Activated T-cell treated with anti-CD3 and anti-CD28 coated beads for 48 hours (primary cell): ENCODE measurements at places on chromosomes 5 and 9.

- DNase-seq = no peak
Measured at GRCh38 chr5:13659391-13659790, 285.1 kb downstream of the DNAH5 start.

GRCh38 chr5:138391859-138392386 is 39.4 kb downstream of the KDM3B start:
- DNase-seq = no peak

DNA sequence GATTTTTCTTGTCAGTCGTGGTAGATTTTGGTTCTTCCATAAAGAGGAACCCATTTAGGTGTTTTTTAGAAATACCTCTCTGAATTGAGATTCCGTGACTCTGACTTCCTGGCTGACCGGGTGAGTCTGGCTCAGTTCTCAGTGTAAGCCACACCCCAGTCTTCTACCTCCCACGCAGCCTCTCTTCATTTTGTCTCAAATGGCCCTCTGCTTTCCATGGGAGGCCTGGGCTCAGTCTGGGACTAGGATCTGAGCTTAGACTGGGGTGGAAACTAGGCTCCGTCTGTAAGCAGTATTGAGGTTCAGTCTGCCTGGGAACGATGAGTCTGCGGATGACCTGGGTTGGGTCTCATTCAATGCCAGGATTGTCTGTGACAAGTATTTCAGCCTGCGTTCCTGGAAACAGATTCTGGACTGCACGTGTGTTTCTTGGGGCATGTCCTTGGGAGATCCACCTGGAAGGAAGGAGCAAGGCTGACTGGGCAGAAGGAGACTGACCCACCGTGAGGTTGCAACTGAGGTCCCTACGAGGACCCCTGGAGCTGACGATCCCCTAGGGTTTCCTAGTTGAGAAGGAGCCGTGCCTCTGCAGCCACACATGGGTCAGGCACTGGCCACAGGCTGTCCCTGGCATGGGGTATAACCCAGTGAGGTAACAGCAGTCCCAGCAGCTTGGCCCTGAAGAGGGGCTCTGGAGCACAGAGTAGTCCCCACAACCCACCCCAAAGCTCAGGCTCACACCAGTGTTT is 12.4 kb upstream of the CRB2 start:
- DNase-seq = no peak

GRCh38 chr5:179345433-179346321 is at the start of gene ADAMTS2:
ADAMTS2 (minus strand) TSS chr5:179345461; CDS start chr5:179345328, 133 bp downstream.
- no peak for DNase-seq

DNA sequence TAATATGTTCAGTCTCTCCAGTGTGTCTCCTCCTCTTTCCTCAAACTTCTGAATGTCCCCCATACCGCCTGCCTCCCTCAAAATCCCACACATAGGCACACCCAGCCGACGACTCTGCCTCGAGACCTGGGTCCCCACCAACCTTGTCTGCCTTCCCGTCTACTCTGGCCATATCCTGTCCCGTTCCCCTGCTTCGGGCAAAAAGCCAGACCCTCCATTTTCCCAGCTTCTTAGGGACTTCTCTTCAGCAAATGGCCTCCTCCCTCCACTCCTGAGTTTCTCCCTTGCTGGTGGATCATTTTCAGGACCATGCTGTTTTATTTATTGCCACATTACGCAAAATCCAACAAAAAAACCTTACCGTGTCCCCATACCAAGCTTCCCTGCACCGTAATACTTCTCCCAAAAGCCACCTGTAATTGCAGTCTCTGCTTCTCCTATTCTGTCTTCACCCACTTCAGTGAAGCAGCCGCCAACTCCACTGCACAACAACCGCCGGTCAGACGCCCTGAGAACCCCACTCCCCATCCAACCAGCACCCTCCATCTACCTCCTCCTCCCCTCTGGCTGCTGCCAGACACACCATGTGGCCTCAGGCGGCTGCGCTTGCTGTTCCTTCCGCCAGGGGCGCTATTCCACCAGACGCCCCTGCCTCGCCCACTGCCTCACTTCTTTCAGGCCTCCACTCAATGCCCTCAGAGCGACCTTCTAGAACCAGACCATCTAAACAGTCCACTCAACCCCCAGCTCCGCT is 117.0 kb downstream of the TRPM6 start:
- DNase-seq = peak; percentile 31

GRCh38 chr5:61280761-61281427 is 51.2 kb upstream of the ZSWIM6 start:
- DNase-seq = no peak

DNA sequence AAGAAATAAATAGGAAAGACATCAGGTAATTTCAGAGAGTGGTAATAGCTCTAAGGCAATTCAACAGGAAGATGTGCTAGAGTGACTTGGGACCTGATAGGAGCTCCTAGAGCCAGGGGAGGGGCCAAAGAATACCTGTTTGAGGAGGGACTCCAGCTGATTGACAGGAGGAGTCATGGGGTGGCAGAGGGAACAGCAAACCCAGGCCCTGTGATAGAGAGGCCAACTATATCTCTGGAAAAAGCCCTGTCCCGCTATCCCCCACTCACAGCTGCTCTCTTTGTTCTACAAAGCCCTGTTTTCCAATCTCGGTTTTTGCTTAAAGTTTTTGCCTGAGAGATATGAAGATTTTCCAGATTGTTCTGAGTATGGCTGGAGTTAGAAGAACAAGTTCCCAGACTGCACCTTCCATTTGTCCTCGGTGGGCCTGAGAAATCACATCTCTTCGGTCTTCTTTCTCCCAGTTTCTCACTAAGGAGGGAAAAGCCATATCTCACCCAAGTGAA is 9.0 kb upstream of the NSD1 start:
- DNase-seq = no peak

DNA sequence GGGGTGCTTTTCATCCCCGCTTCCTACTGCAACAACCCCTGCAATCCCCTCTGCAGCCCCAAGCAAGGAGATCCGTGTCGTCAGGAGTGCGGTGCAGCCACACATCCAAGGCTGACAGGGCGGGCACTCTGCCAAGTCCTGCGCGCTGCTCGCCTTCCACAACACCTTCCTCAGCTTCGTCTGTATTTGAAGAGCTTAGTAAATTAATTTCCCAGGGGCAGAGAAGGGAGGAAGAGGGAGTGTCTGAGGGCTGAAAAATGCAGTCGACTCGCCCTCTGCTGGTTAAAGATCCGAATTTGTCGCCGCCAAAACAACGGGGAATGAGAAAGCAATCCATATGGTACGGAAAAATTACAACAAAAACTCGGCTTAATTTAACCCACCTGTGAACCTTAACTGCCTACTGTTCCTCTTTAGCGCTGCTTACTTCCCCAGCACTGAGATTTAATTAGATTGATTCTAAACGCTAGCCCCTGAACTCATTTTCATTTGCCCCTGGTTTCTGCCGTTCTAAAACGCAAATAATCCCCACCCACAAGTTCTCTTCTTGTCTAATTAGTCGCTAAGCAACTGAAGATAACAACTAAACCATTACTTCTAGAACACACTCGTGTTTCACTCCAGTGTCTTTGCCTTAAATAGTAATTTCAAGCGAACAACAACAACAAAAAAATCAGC is 10.9 kb upstream of the PCDHB1 start:
- no peak for DNase-seq

- no peak for DNase-seq
Measured at GRCh38 chr9:335373-335772, 120.7 kb downstream of the DOCK8 start.

- peak; percentile 41 for DNase-seq
Measured at GRCh38 chr5:32312197-32312594, 543 bp downstream of the MTMR12 start.

- no peak for DNase-seq
Measured at GRCh38 chr5:1763548-1763911, 36.1 kb downstream of the MRPL36 start.

DNA sequence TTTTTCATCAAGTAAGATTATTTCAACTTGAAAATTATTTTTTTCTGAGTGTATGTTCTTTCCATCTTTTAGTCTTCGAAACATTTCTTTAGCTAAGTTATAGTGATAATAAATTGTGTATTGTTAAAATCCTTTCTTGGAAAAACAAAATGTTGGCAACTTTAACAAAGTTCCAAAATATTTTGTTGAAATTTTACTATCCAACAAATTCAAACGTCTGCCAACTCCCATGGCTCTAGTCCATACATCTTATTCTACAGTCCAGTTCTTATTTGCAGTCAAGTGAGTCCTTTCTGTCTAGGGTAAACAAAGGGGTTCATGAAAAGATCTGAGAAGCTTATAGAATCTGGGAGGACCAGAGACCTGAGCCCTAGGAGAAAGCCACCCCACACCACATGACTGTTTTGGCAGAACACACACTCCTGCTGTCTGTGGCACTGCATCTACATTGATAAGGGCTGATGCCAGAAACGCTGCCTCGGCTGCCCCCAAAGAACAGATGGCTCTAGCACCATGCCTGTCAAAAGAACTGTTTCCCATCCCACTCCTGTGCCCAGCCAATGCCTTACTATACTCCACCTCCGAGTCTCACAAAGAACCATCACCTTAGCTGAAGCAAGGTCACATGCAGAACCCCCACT is 47.5 kb downstream of the FEM1C start:
- no peak for DNase-seq

DNA sequence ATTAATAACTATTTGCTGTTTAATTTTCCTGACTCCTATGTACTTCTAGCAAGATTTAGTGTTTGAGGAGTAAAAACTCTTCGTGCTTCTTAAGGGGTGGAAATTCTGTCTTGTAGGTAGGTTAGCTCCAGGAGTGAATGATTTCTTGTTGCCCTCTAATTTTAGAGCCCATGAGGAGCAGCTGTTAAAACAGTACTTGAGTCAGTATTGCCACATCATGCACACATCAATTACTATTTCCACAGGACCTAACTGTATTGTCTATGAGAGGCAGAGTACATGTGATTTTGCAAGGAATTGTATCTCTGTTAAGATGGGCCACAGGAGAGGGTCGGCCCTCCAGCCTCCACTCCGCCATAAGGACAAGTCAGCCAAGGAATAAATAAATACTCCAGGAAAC is 91.2 kb downstream of the PDZD2 start:
- no peak for DNase-seq

- no peak for DNase-seq
Measured at GRCh38 chr5:77795268-77795667, 19.1 kb upstream of the TBCA start.

DNA sequence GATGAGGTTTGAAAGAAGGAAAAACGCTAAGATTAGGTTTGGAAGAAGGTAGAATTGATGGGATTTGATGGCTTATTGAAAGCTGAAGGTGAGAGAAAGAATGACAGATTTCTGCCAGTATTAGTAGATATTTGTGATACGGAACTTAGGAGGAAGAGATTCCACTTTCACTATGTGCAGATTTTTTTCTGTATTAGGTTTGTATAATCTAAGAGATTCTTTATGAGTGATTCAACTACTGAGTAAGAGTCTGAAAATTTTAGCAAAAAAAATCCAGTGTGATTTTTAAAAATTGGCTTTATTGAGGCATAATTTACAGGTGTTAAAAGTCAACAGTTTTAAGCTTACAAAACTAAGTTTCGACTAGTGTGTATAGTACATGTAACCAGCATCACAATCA is 54.1 kb downstream of the AP3S1 start:
- no peak for DNase-seq

DNA sequence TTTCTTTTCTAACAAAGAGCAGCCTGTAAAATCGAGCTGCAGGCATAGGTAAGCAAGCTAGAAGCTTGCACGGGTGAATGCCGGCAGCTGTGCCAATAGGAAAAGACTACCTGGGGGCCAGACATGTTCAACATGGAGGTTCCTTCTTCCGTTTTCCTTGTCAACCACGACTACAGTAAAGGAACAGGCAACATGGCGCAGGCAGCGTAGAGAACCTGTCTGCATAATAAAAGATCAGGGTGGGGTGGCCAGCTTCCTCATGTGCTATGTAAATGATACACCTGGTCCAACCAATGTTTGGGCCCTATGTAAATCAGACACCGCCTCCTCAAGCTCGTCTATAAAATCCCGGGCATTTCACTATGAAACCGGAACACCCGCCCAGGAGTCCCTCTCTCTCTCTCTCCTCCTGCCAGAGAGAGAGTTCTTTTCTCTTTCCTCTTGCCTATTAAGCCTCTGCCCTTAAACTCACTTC is 103.8 kb upstream of the LIFR start:
- no peak for DNase-seq

DNA sequence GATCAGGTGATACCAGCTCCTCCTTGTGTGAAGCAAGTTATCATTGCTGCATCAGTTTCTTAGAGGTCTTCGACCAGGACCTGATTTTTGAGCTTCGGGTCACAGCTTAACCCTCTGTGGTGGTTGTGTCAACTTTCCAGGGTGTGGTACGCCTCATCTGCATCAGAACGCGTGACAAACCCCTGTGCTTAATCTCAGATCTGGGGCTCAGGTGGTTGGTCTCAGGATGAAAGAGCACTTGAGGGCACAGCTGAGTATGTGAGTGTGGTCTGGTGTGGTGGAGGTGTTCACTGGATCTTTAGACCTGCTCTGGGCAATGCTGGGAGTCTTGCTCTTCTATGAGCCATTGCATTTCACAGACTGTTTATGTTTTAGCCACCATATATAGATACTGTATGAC is 64.1 kb downstream of the OSTF1 start:
- peak; percentile 54 for DNase-seq

GRCh38 chr5:83353231-83353630 is 118.3 kb upstream of the VCAN start:
- no peak for DNase-seq

GRCh38 chr9:35826071-35826701 is 2.3 kb downstream of the FAM221B start:
- DNase-seq = no peak

DNA sequence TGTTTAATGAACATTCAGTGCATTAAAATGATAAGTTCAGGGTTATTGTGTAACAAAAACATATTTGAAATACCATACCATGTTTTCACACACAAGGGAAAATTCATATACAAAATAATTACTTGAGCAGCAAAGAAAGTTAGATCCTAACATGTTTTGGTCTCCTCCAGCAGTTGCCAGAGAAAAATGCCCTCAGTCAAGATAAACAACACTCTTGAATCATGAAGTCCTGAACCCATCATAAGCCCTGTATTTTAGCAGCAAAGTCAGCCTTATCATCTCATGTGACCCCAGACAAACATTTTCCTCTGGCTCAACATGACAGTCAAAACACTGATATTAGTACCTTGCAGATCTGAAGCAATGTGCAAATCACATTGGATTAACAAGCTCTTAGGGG is 1541.1 kb upstream of the WWC1 start:
- DNase-seq = no peak

- DNase-seq = no peak
Measured at GRCh38 chr5:123156577-123157296, 67.7 kb downstream of the PRDM6 start.

GRCh38 chr5:68423154-68423811 is 207.7 kb downstream of the PIK3R1 start:
- DNase-seq = no peak

DNA sequence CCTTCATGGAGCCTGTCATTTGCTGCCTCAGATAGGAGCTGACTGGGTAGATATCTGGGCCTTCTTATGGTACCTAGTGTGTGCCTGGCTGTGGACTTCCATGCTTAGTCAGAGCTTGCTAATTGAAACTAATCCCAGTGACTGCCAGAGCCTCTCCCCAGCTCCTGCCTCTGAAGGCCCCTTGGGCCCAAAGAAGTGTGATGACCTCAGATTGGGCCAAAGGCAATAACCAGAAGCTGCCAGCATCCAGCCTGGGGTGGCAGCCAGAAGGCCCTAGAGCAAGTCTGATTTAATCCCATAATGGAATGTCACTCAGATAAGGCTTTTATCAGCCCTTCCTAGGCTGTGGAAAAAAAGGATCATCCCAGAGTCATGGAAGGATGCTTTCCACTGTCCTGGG is 17.1 kb upstream of the CDC23 start:
- DNase-seq = no peak
